COLO829 (cell line): ENCODE measurements at places on chromosomes 2 and 18.

GRCh38 chr18:47871288-47871687 lies 59.2 kb downstream of the SMAD2 start:
- DNase-seq = no peak

- no peak for DNase-seq
Observed at GRCh38 chr2:136131484-136131960, 13.6 kb upstream of the CXCR4 start.

GRCh38 chr2:53064154-53064553 lies 703.5 kb upstream of the CHAC2 start:
- no peak for DNase-seq

- DNase-seq = no peak
Observed at GRCh38 chr18:10405816-10406663, 48.4 kb upstream of the APCDD1 start.

GRCh38 chr2:146867477-146867986 lies 977.3 kb upstream of the ACVR2A start:
- no peak for DNase-seq

DNA sequence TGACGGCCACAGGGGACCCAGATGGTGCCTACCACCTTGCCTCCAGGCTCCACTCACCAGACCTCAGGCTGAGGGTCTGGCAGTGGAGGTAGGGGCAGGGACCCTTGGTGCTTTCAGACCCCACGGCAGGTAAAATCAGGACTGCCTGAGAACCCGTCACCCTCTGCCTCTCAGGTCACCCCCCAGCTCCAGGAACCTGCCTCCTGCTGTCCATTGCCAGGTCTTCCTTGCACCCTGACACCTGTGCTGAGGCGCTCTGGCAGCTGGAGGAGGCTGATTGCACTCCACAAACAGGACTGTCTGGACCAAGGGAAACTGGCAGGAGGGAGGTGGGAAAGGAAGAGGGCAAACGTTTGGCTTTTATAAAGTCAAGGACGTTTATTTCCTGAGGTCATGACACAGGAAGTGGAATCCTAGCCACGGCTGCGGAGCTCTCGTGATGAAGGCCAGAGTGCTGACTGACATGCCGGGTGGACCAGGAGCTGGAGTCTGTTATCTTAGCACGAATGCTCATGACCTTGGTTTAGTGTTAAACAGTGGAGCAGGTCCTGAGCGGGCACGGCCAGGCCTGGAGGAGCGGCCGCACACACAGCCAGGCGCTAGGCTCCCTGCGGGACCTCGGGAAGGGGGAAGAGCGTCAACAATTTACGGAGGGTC lies 40.5 kb downstream of the ANO7 start:
- DNase-seq = no peak

GRCh38 chr2:104473546-104473945 lies 380.4 kb upstream of the POU3F3 start:
- DNase-seq = no peak

DNA sequence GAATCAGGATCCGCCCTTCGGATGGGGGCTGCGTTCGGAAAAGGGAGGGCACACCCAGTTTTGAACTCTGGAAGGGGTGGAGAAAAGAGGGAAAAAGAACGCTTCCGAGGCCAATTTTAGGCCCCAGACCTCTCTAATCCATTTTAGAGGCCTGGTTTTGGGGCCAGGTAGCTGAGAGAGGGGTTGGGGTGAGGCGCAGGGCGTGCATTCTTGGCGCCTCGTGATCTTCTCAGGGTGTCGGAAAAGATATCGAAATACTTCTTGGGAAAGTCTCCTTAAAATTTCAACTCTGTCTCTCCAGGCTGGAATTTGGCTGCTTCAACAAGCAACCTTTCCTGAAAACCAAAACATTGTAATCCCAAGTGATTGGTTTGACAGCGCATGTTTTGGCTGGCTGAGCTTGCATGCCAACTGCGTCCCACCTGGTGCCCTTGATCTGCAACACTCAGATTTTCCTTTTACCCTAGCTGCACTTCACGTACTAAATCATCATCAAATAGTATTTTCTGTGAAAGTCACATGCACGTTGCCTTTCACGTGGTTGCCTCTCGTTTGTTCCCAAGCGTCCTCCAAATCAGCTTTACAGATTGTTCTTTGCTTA lies 864 bp upstream of the XPO1 start:
- DNase-seq = no peak

DNA sequence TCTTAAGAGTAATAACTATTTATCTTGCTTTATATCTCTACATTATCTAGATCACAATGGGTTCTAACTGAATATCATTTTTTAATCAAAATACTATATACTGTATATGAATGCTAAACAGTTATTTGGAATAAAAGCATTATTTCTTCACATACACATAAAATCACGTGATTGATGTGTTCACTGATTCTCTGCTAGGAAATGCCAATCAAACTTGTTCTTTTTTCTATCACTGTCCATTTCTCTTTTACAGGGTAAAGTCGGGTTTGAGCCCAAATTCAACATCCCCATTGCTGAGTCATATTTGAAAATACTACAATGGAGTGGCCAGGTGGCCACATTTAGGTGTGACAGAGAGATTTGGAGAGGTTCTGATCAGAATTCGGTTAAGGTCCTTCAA lies 1114.0 kb upstream of the PIK3C3 start:
- DNase-seq = no peak

- DNase-seq = no peak
Observed at GRCh38 chr2:109253217-109253616, 124.2 kb downstream of the SH3RF3 start.

DNA sequence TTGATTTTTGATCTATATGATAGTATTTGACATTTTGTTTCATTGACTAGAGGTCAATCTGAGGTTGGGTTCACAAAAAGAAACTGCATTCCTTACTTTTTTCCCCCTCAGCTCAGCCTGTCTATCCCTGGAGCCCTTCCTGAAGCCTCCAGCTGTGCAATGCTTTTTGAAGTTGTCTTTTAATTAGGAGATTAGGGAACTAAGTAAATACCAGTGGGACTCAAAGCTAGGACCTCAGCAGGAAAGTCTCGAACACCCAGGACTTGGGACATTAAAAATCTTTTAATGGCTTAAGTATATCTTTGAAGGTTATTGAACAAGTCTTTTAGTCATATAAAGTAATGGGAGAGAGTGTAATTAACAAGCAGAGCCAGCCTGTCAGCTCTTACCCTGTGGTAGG lies 220.2 kb downstream of the PDE11A start:
- no peak for DNase-seq

DNA sequence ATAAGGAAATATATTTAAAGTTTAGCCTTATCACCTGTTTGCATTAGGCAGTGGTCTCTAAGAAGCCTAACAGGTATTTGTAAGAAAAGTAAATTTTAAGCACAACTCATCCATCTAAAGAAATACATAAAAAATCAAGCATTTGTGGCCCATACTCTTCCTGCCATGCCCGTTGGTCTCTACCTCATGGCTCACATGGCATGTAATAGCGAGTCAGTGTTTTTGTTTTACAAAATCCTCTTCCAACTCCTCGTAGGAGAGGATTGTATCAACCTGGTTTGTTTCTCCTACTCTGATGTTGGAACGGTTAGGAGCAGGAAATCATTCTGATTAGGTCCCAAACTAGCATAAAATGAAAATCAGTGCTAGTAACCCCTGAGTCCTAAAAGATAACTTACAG lies 91.8 kb downstream of the FMNL2 start:
- DNase-seq = no peak

DNA sequence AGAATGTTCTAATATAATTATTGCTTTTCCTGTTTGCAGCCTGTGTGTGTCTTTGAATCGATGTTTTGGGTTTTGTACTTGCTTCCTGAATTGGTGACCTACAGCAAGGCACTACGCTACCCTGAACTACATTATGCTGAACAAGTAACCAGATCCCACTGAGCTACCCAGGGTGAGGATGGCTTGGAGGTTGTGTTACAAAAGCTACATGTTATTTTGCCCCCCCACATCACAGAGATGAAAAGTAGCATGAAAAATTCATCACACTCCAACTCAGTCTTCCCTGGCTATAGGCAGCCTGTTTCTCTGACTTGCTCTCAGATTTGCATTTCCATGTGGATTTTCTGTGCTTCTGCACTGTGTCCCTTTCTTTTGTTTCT lies 162.1 kb downstream of the LDLRAD4 start:
- DNase-seq = no peak

- no peak for DNase-seq
Observed at GRCh38 chr18:22411446-22411845, 6.3 kb downstream of the CTAGE1 start.

DNA sequence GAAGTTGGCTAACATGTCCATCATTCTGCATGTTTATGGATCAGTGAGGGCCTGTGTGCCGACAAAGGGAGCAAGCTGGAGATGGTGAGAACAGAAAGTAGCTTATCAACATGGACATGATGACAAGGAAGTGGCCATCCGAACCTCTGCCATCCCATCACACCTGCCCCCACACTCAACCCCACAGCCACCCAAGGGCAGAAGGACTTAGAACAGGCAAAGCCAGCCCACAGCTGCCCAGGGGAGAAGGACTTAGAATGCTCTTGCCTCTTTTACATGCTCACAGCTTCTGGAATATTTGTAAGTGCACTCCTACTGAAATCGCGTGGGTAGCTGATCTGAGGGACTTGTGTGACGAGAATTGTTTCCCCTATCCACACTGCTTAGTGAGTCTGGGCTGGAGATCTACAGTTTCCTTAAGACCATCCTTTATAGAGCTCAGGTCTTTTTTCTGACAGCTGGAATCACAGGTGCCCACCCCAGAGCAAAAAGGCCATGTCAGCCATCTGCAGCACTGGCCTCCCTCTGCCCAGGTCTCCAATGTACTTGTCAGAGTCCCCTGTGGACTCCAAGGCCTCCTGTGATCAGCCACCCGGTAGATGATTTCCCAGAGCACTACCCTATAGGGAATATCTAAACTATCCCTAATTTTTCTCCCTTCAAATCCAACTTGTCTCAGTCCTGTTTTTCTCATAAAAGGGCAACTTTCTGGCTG lies 154.1 kb downstream of the SMAD7 start:
- no peak for DNase-seq

DNA sequence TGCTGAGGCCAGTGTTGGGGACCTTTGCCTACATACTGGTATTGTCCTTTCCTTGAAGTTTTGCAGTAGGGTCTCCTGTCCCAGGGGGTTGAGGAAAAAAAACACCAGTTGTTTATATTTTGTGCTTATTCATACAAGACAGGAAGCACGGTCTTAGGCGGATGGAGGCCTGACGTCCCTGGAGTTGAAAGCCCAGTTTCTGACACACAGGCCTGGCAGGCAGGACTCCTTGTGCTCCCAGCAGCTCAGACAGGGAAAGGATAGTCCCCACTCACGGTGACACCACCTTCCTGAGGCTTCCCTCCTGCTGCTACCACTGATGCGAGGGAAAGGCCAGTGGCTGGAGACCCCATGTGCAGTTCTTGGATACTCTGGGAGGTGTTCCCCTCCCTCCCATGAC lies 15.5 kb upstream of the SP100 start:
- no peak for DNase-seq

- DNase-seq = no peak
Observed at GRCh38 chr2:190947711-190948251, 66.2 kb downstream of the STAT1 start.

GRCh38 chr2:151251012-151251411 lies 10.7 kb downstream of the RBM43 start:
- DNase-seq = no peak

GRCh38 chr18:38421021-38421420 lies 855.4 kb upstream of the CELF4 start:
- no peak for DNase-seq

DNA sequence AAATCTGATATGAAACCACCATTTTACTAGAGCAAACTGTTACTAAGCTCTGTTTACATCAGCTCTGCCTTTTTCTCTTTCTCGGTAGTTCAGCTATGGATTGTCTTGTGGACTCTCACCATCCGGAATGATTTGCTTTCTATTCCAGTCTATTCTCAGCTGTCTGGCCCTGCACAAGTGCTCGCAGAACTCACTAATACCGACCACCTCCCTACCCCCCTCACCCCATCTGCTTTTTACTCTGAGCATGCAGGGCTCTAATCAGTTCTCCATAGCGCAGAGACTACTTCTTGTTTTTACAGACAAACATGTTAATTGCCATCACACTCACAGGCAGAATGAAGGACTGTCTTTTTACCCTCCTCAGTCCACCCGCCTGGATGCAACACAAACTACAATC lies 180.7 kb upstream of the POU3F3 start:
- DNase-seq = no peak

GRCh38 chr18:7950380-7951136 lies 383.4 kb downstream of the PTPRM start:
- no peak for DNase-seq

DNA sequence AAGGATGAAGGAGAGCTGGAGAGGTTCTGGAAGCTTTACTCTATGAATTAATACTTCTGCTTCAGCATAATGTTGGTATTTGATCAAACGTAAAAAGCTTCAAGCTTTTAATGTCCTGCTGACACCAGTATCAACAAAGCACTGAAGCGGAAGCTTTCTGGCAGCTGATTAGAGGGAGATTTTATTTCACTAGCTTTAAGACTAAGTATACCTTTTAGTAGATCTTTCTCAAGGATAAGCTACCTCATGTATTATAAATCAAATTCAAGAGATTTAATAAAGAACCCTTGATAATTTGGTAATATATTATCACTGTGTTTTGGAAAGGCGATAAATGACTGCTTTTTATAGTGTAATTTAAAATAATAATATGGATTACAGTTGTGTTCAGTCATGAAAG lies 128.0 kb upstream of the CD302 start:
- DNase-seq = no peak

GRCh38 chr2:217955881-217956493 lies 46.8 kb downstream of the TNS1 start:
- no peak for DNase-seq

DNA sequence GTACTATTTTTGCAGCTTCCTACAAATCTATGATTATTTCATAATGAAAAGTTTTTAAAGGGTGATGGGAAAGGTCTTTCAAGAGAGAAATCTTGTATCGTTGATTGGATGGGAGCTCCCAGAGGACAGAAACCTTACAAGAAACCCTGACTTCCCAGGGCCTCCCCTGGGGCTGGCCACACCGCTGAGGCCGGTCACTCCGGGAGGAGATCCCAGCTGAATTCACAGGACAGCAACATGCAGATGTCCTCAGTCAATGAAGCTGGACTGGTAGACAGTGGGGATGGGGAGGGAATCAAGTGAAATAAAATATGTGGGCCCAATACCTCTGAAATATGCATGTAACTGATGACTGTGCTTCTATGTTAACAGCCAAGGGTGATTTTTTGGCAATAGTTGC lies 135.6 kb downstream of the TFCP2L1 start:
- no peak for DNase-seq

GRCh38 chr2:128473175-128474035 lies 154.7 kb upstream of the HS6ST1 start:
- DNase-seq = no peak

GRCh38 chr2:55916473-55917049 lies 7.0 kb downstream of the EFEMP1 start:
- DNase-seq = no peak

DNA sequence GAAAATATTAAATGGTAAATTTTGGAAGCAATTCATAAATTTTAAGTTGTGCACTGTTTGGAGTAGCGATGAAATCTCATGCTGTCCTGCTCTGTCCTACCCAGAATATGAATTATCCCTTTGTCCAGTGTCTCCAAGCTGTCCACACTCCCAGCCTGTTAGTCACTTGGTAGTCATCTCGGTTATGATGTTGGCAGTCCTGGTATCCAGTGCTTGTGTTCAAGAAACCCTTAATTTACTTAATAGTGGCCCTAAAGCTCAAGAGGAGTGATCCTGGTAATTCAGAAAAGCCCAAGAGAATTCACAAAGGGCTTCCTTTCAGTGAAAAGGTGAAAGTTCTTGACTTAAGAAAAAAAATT lies 71.8 kb upstream of the STAM2 start:
- peak; percentile 68 for DNase-seq
